ENCODE measurements at places on chromosomes 3 and 15.

DNA sequence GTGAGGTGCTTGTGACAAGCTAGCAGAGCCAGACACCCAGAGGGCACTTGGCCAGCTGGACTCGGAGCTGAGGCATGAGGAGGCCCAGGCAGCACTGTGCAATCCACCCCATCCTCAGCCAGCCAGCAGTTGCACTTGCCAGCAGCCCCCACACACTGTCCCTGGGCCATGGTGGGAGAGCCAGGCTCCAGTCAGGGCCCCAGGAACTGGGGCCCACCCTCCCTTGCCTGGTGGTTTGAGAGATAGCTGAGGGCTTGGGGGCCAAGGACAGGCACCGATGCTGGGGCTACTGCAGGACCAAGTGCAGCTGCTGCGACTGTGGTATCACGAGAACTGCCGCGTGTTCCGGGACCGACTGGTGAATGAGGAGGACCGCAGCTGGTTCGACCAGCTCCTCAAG, 63.5 kb downstream of the DNAH1 start:
- DNase-seq = no peak

- DNase-seq = no peak
Observed at GRCh38 chr3:71172189-71172588, 411.3 kb downstream of the FOXP1 start.

- DNase-seq = no peak
Observed at GRCh38 chr15:101042320-101042719, 123.2 kb downstream of the LRRK1 start.

GRCh38 chr15:67242708-67243111, 11.8 kb downstream of the AAGAB start:
- DNase-seq = no peak

- DNase-seq = no peak
Observed at GRCh38 chr15:28078191-28078719, 20.9 kb downstream of the OCA2 start.

GRCh38 chr3:63975723-63976122, 47.6 kb downstream of the PSMD6 start:
- DNase-seq = no peak

GRCh38 chr15:87672309-87673288, 583.9 kb downstream of the NTRK3 start:
- no peak for DNase-seq

- no peak for DNase-seq
Observed at GRCh38 chr3:4565809-4566501, 72.8 kb downstream of the ITPR1 start.

DNA sequence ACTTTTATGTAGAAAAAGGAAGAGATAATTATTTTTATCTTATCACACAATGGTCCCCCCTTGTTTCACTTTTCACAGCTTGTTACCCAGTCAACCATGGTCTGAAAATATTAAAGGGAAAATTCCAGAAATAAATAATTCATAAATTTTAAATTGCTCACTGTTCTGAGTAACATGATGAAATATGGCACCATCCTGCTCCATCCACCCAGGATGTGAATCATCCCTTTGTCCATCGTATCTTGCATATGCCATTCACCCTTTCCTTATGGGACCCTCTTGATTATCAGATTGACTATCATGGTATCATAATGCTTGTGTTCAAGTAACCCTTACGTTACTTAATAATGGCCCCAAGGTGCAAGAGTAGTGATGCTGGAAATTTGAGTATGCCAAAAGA, 43.7 kb downstream of the ANKRD28 start:
- no peak for DNase-seq

GRCh38 chr3:53850895-53851294, 4.5 kb downstream of the IL17RB start:
- no peak for DNase-seq

DNA sequence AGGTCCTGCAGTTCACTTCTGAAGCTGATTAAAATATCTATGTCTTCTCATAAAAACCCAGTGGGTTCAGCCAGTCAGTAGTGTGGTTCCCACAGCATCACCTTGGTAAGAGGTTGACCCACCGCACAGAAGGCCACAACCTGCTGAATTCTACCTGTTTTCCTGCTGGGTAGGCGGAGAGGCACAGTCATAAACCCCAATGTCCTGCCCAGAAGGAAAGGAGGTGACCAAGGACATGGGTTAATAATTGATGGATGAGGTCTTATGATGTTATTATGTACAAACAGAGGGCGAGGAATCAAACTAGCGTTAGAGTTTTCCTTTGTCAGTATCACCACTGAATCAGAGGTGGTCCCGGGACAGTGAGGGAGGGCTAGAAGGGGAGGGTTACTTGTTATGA, 27.8 kb downstream of the CA12 start:
- no peak for DNase-seq

DNA sequence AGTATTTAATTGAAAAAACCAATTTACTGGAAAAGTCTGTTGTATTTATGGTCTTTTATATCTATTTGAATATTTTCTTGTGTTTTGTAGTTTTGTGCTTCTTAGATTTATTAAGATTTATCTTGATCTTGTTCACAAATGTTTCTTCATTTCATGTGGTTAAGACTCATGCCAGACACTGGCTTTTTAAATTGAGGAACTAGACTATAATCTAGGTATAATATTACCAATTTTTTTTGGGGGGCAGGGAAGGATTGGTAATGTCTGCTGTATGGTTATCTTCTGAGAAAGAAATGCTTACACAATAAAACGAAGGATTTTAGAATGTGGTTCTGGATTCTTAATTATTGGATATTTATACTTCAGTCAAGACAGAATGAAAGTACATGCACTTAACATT, 24.9 kb downstream of the AP4E1 start:
- DNase-seq = no peak

GRCh38 chr3:88610820-88611219, 461.1 kb downstream of the C3orf38 start:
- no peak for DNase-seq

GRCh38 chr3:126528419-126528799, 4.5 kb downstream of the CHST13 start:
- DNase-seq = no peak

DNA sequence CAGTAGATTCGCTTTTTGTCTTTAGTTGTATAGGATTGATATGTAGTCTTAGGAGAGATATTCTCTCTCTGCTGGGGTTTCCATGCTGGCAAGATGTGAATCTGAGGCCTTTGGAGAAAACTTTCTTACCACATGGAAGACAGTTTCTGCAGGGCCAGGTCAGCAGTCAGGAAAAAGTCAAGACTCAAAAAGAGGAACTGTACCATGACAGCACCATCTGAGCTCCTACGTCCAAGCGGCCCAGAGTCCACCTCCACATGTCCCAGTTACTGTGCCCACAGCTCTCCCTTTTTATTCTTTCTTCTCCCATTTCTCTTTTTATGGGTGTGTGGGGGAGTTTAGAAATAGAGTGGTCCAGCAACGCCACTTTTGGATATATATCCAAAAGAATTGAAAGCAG, 172.0 kb downstream of the MTHFS start:
- DNase-seq = no peak

DNA sequence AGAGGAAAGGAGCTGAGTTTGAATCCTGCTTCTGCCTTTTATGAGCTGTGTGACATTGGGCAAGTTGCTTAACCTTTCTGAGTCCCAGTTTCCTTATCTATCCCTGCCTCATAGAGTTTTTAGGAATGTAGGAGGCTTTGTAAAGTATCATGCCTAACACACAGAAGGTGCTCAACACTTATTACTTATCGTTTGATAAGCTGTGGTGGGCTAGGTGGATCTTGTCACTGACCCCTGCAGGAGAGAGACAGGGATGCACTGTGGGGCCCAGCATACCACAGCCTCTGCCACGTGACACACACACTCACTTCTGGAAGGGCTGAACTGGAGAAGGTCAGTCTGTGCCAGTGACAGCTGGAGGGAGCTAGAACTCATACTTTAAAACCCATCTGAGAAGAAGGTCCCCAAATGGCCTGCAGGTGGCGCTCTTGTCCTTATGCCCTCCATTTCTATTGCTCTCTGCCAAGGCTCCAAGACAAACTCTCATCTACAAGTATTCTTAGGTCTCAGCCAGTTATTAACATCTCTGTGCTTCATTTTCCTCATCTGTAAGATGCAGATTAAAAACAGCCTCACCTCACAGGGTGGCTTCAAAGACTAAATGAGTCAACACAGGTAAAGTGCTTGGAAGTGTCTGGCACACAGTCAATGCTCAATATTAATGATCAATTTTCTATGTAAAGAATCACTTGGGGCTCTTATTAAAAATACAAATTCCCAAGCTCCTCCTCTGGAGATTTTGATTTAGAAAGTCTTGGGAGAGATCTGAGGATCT, 57.5 kb upstream of the HACD2 start:
- peak; percentile 77 for DNase-seq

DNA sequence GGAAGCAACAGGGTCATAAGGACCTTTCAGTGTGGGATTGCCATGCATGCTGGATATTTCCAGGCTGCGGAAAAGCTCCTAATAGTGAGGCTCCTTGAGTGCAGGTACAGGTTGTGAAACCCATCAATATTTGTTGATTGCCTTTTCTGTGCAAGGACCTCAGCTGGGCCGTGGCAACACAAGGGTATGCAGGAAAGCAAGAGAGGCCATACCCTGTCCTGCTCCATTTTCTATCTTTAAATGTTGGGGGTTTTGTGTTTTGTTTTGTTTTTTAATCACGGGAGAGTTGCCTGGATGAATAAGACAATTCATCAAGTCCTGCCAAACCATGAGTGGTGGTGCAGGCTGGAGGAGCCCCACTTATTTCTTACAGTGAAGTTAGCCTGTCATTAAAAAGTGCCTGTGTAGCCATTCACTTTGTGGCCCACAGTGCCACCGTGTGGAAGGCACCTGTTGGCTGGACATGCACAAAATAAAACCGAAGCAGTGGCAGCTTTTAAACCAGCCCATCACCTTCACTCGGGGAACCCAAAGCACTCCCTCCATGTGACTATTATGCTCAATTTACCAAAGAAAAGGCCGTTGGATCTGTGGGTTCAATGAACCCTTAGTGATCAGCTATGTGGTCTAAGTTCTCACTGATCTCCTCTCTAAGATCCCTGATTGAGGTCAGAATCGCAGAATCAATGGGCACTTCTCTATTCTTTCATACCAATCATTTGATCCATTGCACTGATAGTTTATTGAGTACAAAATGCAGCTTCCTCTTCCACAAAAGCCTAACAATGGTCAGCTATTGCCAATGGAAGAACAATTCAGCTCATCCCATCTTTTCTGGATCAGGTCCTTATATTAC, 42.2 kb downstream of the CLDN18 start:
- peak; percentile 47 for DNase-seq

DNA sequence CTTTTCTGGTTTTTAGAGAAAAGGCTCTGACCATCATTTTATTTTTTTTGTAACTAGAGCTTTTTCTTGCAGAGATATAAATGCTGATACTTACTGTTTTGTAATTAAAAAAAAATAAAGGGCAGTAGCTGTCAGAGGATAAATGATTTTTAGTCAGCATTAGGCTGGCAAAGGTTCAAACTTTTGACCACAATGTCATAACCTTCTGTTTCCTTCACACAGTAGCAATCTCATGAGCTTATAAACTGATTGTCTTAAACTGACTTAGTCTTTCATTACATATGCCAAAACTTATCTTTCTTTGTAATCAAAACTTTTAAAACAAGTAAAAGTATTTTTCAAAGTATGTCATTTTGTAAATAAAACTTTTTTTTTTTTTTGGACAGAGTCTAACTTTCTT, 841.9 kb downstream of the OTOL1 start:
- DNase-seq = no peak

DNA sequence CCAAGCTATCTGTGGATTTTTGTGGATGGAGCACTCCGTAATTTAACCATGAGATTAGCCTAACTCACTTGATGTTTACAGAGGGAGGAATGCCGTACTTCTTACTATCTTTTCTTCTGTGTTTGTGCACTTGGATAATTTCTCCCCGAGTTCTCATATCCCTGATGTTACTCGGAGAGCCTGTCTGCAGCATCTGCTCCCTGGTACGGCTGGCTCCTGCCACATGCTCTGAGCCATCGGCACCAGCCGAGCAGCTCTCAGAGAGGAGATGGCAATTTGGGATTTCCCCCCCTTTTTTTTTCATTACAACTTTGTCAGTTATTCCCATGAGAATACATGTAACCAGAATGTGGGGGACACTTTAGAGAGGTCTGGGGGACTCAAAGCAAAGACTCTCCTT, 155.0 kb downstream of the MCTP2 start:
- no peak for DNase-seq

GRCh38 chr15:81106560-81106959, 27.5 kb upstream of the CFAP161 start:
- peak; percentile 59 for DNase-seq

DNA sequence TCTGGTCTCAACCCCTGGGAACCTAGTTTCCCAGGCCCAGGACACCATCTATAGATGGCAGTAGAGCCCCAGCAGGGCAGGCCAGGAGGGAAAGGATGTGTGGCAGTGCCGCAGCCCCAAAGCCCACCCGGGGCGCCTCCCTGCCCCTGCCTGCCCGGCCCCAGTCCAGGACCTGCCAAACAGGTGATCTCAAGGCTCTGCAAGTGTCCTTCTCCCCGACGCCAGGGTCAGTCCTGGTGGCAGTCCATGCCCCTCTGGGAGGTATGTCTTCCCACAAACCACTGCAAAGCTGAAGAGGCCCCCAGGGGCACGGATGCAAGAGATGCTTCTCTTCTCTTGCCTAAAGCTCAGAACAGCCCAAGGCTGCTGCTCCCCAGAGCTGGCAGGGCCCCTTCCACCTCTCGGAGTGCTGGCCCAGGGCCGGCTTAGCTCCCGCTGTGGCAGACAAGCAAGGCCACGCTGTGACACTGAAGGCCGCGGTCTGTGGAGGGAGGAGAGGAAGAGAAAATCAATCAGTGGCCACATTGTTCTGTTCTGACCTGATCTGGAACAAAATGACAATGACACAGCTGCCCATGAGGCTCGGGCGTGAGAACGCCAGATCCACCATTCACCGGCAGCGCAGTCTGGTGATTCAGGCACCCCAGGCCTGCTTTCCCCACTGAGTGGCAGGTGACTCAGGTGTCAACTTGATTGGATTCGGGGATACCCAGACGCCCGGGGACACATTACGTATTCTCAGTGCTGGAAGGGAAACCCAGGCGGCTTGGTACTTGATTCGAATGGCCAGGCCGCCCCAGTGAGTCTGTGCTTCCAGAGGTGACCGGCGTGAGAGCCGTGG, 34.0 kb downstream of the KLHL25 start:
- DNase-seq = no peak

- DNase-seq = peak; percentile 18
Observed at GRCh38 chr3:71160785-71161546, 422.6 kb downstream of the FOXP1 start.

- no peak for DNase-seq
Observed at GRCh38 chr15:99442252-99442897, 123.4 kb upstream of the MEF2A start.

DNA sequence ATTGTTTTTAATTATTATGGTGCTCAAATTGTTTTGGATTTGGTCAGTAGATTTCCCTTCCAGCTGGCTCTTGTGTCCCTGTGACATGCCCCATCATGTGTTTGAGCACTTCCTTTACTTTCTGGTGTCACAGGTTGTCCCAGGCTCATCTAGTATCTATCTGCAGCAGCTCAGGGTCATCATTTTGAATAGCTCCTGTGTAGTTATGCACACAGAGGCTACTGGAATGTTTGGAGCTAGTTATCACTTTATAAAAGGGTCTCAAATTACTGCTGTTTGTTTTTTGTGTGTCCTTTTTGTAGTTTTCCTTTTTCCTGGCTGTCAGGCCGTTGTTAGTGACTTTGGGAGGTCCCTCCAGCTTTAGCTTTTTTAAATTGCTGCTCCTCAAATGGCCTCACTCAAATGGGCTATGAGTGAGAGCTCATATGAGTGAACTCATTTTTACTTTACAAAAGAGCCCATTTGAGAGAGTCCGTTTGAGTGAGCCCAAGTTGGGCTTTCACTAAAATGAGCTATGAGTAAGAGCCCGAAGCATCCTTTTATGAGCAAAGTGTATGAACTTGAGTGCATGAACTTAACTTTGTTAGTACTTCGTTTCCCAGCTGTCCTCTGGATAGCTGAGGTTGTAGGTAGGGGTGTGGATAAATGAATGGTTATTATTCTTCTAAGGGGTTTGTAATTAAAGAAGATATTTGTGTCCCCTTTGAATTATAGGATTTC, 43.8 kb downstream of the SQOR start:
- no peak for DNase-seq
